ENCODE measurements at places on chromosomes 1 and 21.

DNA sequence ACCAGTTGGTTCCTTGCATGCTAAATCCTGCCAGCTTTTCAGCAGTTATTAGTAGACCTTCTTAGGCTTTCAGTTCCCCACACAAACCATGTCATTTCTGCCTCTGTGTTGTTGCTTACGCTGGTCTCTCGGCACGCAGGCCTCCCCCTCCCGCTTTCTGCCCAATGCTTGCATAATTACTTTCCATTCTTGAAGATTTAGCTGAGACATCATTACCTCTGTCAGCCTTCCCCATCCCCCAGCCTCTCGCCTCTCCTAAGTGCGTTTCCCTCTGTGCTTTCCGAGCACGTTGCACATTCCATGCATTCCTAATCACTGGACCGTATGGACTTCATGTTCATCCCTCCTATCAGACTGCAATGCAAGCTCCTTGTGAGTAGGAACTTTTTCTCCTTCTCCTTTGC lies 26.8 kb downstream of the TSHB start:
- DNase-seq = no peak

DNA sequence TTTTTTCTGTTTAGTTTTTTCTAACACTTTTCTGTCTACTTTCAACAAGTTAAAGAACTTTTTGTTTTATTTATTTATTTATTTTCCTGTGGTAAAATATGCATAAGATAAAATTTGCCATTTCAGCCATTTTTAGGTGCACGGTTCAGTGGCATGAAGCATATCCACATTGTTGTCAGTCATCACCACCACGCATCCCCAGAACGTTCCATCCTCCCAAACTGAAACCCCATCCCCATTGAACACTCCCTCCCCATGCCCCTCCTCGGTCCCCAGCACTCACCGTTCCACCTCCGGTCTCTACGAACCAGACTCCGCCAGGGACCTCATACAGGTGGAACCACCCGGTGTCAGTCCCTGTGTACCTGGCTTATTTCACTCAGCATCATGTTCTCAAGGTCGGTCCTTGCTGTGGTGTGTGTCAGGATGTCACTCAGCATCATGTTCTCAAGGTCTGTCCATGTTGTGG lies 118.1 kb downstream of the SIK1 start:
- no peak for DNase-seq

DNA sequence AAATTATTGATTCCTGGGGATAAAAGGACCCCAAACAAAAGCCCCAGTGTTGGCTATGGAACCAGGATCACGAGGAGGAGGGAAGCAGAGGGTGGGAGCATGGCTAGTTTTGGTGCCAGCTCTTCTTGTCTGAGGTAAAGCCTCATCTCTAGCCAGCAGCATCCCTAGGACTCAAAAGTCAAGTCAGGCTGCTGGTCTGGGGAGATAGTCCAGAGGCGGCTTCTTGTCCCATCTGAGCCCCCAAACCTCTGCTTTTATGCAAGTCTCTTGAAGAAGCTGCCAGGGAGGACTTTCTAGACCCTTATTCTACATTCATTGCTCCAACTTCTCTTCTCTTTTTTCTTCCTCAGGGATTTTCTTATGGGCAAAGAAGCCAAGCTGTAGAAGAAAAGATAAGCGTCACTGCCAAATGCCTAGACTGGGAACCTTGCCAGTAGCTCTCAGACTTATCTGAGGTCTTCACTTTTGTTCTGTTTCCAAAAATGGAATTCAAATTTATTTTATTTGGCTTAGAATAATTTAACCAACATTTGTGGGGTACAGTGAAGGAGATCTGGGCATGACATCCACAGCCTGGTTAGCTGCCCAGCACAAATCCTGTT lies 6.9 kb upstream of the ANKRD35 start:
- no peak for DNase-seq

GRCh38 chr1:222877854-222878253 lies 63.0 kb downstream of the DISP1 start:
- no peak for DNase-seq

- no peak for DNase-seq
These were observed 222.4 kb downstream of the LRRC40 start for GRCh38 chr1:69982992-69983391.

DNA sequence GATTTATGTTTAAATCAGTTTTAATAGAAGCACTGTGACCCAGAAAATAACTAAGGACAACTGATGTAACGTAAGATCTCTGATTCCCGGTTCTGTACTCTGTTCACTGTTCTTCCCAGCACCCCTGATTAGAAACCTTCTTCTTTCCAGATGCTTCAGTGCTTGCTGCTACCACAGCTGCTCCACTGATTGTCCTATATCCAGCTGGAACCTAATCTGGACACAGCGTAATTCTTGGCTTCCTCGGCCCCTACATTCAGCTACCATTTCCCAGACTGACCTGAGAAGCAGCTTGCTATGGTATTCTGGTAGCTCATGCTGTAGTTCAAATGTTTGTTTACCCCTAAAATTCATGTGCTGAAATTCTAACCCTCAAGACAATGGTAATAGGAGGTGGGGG lies 302.7 kb downstream of the GRIK1 start:
- no peak for DNase-seq

DNA sequence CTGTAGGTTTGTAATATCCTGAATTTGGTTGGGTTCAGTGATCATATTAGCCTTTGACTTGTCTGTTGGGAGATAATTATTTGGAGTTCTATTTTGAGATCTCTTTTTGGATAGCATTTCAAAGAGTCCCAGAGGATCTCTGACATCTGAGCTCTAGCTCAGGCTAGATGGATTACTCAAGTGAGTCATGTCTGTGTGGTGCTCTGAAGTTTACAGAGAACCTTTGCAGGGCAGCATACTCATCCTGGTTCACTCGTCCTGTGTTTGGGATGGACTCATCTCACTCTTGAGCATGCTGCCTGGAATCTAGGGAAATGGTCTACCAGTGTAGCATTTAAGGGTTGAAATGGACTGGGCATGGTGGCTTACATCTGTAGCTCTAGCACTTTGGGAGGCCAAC lies 29.4 kb upstream of the BMP8A start:
- DNase-seq = no peak

- peak; percentile 22 for DNase-seq
These were observed 61.7 kb downstream of the CASQ2 start for GRCh38 chr1:115706587-115707425.

DNA sequence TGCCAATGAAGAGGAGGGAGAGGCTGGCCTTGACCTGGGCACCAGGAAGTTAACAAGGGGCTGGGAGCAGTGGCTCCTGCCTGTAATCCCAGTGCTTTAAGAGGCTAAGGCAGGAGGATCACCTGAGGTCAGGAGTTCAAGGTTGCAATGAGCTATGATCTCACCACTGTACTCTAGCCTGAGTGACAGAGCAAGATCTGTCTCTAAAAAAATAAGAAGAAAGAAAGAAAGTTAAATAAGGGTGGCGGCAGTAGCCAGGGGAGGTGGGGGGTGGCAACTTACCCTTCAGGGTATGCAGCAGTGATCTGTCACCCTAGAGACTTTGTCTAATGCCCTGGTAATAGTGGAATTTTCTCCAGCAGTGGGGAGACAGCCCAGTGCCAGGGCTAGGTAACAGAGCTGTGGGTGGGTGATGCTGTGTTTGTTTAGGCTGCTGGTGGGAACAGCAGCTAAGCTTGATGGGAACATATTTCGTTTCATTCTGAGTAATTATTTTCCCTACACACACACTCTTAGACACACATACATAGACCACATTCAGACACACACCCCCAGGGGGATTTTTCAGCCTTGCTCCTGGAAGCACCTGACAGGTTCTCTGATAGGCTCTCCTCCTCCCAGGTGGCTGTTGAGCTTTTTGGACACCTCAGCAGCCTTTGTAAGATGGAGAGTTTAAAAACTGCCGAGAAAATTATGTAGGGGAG lies 11.3 kb upstream of the SYT6 start:
- DNase-seq = no peak

DNA sequence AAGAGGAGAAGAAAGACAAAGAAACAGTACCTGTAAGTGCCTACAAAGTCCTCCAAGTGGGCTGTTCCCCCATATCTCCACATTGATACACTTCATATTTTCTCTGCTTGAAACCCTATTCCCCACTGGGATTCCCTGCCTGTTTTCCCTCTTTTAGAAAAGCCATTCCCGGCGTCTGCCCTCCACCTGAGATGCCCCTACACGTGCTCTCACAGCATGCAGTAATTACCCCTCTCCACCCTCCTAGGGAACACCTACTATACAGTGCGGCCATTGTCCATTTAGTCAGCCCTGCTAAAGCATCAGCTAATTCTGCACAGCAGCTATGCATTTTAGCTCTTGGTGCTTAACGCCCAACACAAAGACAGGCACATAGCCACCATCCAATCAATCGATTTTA lies 135.7 kb upstream of the TIAM1 start:
- no peak for DNase-seq

GRCh38 chr1:192951691-192952460 lies 107.3 kb downstream of the UCHL5 start:
- DNase-seq = peak; percentile 11

- DNase-seq = no peak
These were observed 51.7 kb upstream of the SCMH1 start for GRCh38 chr1:41293779-41294178.

DNA sequence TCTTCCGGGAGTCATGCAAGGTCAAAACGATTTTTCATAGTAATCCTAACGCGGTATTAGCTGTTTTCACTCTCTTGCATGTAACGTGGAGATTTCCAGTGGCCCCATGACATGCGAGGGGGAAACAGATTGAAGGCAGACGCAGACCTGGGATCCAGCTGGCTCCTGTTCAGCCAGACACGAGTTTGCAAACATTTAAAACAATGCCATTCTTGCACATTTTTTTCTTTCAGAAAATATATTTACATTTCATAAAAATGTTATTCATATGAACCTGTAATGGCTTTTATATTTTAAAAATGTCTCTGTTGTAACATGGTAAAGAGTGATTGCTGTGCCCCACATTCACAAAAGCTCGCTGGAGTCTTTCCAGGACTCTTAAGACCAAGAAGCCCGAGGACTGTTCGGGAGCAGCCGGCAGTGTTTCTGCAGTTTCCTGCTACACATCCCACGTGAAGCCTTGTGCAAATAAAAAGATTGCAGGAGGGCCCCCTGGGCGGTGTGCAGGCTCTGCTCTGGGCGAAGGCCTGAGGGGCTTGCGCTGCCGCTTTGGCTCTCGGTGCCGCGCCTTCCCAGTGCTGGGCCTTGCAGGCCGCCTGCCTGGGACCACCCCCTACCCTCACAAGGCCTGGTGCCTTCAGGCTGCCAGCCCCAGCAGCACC lies 184.9 kb downstream of the DYRK1A start:
- DNase-seq = no peak

- DNase-seq = peak; percentile 88
These were observed 8.7 kb upstream of the PIK3C2B start for GRCh38 chr1:204503122-204503912.

GRCh38 chr1:42720868-42721267 lies 19.2 kb downstream of the CLDN19 start:
- no peak for DNase-seq

GRCh38 chr1:228003461-228004330 lies 3.1 kb upstream of the WNT3A start:
- no peak for DNase-seq

DNA sequence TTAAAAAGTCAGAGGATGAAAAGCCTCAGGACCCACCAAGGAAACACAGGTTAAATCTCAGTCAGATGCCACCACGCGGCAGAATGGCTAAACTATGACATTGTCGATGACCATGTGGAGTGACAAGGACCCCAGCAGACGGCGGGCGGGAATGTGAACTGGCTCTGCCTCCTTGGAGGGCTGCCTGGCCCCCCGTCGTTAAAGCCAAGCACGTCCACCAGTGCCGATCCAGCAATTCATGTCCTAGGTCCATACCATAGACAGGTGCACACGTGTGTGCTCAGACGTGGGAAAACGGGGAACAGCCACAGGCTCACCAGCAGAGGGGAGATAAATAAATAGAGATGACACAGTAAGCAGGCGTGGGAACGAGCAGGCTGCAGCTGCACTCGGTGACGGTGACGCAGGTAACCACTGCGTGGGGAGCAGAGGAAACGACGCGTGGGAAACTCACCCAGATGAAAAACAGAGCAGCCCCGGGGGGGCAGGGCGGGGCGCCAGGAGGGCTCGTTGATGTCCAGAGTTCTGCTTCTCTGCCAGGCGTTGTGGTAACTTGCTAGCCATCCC lies 28.3 kb upstream of the PCBP3 start:
- DNase-seq = no peak

- DNase-seq = no peak
These were observed 4.4 kb downstream of the POU3F1 start for GRCh38 chr1:38041936-38042834.

GRCh38 chr1:185159966-185160365 lies 3.0 kb downstream of the SWT1 start:
- DNase-seq = no peak

- peak; percentile 11 for DNase-seq
These were observed 54.1 kb downstream of the LDLRAD2 start for GRCh38 chr1:21865943-21866706.
